EH (cell line): ENCODE measurements at places on chromosomes 7 and 10.

GRCh38 chr10:14327527-14327926 is 3.2 kb downstream of the FRMD4A start:
- peak; percentile 37 for DNase-seq

- DNase-seq = peak; percentile 1
Observed at GRCh38 chr7:36746347-36746746, 22.1 kb upstream of the AOAH start.

DNA sequence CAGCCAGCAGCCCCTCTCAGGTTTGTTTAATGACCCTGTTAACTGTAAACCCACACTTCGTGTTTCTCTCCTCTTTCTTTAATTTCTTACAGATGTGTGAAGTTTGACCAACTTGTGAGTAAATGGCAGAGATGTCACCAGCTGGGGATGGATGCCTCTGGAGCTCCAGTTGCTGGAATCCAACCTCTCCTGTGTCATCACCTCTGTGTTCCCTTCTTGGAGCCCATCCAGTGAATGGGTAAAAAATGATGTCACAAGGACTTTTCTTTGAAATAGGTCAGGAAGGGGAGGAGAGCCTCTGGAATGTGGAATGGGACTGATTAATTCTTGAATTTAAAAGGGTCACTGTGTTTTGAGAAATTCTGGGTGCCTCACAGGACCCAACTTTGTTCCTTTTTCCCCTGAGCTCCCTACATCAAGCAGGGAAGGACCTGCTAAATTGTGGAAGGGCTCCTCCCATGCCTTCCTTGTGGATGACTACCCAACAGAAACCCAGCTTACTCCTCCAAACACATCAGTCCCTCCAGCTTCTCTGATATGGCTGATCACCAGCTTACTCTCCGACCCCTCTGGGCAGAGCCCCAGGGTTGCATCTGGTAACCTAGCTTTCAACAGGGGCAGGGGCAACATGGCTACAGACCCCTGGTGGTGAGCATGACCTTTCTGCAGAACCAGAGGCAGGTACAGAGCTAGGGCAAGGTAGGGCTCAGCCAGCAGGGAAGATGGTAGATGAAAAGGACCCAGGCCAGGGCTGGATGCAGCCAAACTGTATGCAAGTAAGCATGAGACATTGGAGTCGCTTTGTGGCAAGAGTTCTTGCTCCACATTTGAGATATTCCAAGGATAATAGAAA is 67.5 kb downstream of the STRA8 start:
- DNase-seq = peak; percentile 19

DNA sequence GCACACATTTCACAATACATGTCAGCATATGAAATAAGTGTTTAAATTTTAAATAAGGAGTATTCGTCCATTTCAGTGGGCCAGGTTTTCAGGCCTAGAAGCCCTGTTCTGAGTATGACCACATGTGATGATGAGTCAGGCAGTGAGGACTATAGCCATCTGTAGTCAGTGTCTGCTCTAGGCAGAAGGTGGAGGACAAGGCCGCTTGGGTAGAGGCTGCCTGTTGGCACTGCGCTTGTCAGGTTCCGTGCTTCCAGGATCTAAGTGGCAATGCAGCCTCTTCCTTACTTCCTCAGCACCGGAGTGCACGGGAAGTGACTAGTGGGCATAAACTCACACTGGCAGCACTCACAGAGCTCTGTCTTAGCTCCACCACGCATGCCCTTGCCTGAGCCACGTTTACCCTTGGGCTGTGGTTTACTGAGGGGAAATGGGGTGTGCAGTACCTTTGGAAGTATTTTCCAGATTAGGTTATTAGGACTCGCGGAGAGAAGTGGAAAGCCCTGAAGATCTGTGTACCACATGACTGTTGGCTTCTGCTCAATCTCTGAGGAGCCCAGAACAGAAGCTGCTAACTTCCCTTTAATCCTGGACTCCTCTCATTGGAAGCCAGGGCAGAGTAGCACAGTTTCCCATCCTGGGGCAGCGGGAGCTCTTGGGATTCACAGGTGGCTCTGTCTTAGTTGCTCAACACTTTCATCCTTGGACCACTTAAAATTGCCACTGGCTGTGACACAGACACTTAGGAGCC is 87.5 kb upstream of the GJD4 start:
- peak; percentile 13 for DNase-seq

DNA sequence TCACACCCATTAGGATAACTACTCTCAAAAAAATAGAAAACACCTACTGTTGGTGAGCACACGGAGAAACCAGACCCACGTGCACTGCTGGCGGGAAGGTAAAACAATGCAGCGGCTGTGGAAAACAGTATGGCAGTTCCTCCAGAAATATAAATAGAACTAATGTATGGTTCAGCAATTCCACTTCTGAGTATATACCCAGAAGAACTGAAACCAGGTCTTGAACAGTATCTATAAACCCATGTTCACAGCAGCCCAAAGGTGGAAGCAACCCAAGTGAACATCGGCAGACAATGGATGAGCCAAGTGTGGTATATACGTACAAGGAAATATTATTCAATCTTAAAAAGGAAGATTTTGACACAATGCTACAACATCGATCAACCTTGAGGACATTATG is 164.7 kb downstream of the ZMYND11 start:
- DNase-seq = no peak
